ENCODE measurements at places on chromosomes 1 and 21.
A peak's percentile ranks its signal among the peaks of the same experiment; 100 is the strongest.

DNA sequence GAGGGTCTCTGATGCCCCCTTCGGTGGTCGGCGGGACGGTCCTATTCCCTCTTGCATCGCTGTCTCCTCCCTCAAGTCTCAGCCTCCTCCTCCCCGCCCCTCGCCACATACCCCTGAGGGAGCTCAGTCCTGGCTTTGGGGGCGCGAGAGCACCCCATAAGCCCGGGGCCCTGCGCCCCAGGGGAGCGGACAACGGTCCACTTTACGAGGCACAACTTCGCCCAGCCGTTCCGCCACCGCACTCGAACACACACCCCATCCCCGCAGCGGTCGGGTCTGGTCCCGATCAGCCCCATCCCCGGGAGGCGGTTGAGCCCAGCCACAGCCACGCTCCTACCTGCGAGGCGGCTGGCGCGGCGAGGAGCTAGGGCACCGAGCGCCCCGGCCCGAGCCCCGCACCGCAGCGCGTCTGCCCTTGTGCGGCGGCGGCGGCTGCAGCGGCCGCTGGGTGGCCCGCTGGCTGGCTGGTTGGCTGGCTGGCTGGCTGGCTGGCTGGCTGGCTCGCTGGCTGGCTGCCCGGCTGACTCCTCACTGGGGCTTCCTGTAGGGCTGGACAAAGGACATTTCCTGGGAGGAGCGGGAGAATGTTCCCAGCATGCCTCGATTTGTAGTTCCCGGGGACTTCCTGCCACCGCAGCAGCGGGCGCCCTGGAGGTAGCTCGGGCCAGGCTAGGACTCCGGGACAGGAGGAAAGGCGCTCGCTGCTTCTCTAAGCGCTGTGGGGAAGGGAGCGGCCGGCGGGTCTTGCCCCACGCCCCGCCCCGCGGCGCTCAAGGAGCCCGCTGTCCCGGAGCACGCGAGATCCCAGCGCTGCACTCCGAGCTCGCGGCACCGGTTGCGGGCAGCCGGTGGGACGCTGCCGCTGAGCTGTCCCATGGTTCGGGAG lies at the start of gene ZNF697:
TSS of gene ZNF697 (minus strand) at position 533 of the 886 bp plus-strand sequence. CDS start 22,166 bp downstream, outside the sequence.
- peak; percentile 94 for DNase-seq

DNA sequence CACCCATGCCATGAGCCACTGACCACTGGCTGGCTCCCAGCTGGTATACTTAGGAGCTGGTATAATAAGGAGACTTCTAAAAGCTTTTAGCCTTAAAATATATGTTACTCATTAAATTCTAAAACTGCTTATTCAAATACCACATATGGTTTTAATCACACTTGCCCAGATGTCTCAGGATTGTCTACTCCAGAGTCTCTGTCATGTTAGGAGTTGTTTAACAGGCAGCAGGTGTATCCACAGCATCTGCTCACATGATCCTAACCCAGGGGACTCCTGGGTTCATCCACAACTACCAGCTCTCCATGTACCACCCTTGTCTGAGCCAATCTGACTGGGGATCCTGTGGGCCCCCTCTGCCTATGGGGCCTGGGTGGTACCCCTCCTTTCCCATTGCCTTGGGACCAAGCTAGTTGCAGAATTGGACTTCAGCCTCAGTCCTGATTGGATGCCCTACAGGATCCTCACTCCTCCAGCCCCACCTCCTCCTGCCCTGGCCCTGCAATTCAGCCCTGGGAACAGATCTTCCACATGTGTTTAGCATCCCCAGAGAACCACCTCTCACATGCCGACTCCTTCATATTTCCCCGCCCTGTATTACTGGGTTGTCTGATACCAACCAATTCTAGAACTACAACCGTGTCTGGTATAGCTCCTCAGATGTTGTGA lies 61.3 kb downstream of the BCAR3 start:
- no peak for DNase-seq

DNA sequence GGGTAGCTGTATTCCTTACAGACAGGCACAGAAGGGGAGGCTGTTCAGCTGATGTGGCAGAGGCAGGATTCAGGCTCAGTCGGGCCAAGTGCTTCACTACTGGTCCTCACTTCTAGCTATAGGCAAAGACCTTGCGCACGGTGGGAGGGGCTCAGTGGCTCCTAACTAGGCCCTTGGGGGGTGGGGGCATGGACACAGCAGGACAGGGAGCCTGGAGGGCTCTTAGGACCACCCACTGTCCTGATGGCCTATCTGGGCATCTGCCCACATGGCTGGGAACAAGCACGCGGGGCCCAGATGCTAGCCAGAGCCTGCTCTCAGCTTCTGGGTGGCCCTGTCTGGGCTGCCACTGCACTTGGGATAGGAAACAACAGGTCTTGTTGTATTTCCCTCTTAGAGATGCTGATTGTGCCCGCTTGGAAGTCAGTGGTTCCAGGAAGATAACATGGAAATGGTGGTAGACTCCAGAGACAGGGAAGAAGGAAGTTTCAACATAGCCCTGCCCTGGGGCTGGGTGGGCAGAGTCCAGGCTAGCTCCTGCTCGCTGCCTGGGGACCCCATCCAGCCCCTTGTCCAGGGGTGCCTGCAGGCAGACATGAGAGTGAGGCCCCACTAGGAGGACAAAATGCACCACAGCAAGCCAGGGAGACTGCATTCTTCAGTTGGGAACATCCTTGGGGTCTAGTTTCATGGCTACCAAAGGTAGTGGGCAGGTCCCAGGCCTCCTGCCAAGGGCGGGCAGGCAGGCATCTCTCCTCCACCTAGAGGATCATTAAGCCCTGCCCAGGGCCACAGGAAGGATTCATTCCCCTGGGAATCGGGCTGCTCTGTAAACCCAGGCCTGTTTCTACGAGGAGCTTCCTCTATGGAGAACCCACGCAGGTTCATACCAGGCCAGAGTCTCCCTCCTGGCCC lies 102.5 kb downstream of the BCAR3 start:
- no peak for DNase-seq

GRCh38 chr1:13809461-13810159 lies 109.6 kb downstream of the PRDM2 start:
- DNase-seq = no peak

DNA sequence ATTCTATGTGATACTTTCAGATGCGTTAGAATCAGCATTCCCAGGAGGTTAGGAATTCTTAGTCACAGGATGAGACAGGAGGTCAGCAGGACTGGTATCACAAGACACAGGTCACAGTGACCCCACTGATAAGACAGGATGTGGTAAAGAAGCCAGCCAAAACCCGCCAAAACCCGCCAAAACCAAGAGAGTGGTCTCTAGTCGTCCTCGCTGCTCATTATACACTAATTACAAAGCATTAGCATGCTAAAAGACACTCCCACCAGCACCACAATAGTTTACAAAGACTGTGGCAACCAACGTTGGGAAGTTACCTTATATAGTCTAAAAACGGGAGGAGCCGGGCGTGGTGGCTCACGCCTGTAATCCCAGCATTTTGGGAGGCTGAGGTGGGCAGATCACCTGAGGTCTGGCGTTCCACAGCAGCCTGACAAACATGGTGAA lies 13.9 kb upstream of the ACTA1 start:
- no peak for DNase-seq

DNA sequence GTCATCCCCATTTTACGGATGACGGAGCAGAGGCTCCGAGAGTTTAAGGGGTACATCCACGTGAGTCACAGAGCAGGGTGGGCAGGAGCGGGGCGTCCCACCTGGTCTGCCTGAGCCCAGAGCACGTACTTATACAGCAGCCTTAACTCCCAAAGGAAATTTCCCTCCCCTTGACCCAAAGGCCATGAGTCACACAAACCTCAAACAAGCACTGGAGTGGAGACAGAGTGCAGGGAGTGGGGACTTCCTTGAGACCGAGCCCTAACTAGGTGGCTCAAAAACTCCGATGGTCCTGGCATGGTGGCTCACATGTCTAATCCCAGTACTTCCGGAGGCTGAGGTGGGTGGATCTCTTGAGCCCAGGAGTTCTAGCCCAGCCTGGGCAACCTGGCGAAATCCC lies 141.6 kb upstream of the KLHDC7A start:
- DNase-seq = no peak

- no peak for DNase-seq
Measured at GRCh38 chr1:89578151-89578550, 53.5 kb downstream of the LRRC8B start.

DNA sequence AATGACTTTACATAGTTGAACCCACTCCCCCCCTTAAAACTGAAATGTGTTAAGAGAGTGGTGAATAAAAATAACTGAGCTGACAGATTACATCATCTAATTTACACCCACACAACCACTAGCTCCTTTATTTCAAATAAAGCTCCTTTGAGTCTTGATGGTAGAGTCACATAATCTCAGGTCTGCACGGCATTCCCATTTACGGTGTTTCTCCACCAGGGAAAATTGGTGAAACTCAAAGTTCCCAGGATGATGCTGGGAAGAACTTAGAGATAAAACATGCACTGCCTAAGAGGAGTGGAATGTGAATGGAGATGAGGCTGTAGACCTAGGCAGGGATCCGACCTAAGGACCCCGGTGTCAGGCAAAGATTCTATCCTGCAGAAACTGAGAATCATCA lies 727.8 kb upstream of the ADAMTS5 start:
- no peak for DNase-seq

GRCh38 chr21:34981791-34982190 lies 67.3 kb downstream of the RUNX1 start:
- no peak for DNase-seq

DNA sequence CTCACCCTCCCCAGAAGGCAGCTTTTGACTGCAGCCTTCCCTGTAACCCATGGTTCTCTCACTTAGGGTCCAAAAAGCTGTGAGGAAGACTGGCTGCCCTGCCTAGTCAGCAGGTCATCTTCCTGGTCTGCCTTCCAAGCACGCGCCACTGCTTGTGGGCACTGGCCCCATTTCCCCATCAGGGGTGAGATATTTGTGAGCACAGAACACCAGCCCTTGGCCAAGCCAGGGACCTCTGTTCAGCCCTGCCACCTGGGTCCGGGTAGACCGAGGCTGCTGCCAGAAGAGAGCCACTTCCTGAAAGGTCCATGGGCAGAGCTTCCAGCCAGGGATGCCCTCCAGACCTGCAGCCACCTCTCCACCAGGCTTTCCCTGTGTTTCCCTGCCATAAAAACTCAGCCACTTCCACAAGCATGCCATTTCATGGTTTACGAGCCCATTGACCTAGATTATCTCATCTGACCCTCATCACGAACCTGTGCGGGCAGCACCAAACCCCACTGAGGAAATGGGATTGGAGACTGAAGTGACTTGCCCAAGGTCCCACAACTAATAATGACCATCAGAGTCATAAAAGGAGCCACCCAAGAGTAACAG lies 40.5 kb downstream of the GLIS1 start:
- DNase-seq = no peak

DNA sequence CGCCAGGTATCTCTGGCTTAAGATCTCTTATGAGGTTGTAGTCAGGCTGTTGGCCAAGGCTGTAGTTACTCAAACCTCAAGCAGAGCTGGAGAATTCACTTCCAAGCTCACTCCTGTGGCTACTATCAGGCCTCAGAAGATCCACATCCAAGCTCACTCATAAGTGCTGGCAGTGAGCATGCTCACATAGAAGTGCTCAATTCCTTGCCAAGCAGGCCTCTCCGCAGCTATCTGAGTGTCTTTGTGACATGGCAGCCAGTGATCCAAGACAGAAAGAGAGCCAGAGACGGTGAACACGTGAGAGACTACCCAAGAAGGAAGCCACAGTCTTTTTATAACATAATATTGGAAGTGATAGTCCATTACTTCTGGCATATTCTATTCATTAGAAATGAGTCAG lies 278.2 kb downstream of the PAPPA2 start:
- no peak for DNase-seq

GRCh38 chr1:214830941-214831340 lies 227.9 kb downstream of the CENPF start:
- DNase-seq = no peak

DNA sequence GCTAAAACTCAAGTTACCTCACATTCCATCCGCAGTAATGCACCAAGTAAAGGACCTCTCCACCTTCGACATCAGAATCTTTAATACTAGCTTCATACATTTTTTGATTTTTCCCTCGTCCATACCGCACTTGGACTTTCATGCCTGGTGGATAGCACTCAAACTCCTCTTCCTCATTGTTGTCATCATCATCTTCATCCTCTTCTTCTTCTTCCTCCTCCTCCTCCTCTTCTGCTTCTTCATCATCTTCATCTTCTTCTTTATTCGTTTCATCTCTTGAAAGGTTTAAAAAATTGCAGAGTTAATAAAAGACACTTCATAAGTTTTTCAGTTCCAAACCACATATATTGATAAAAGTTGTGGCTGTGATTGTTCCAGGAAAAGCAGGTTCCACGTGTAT lies 52.7 kb upstream of the RBM34 start:
- DNase-seq = no peak

DNA sequence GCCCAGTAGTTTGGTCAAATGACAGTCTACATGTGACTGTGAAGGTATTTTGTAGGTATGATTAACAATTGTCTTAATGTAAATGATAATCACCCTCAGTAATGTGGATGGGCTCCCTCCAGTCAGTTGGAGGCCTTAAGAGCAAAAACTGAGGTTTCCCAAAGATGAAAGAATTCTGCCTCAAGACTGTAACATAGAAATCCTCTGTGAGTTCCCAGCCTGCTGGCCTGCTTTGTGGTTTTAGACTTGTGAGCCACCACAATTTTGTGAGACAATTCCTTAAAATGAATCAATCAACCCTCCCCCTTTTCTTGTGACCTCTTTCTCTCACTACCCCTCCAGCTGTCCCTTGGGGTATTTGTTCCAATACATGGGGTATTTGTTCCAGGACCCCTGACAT lies 226.4 kb upstream of the DPYD start:
- DNase-seq = no peak

DNA sequence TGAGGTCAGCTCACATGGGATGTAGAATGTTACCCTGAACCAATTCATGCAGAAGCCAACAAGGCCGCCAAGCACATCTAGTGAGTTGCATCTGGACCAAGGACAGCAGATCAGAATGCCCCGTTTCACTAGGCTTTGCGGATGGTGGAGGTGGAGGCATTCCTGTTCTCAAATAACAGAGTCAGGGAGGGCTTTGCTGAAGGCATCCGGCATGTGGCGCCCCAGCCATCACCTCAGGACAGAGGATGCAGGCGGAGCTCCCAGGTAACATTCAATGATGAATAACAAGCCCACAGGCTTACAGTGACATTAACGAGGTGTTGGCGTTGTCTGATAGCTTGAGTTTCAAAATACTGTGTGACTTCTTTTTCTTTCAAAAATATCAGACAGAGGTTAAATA lies 476.2 kb downstream of the CAMTA1 start:
- DNase-seq = no peak

GRCh38 chr1:79010589-79010988 lies 4.1 kb upstream of the ADGRL4 start:
- DNase-seq = no peak

DNA sequence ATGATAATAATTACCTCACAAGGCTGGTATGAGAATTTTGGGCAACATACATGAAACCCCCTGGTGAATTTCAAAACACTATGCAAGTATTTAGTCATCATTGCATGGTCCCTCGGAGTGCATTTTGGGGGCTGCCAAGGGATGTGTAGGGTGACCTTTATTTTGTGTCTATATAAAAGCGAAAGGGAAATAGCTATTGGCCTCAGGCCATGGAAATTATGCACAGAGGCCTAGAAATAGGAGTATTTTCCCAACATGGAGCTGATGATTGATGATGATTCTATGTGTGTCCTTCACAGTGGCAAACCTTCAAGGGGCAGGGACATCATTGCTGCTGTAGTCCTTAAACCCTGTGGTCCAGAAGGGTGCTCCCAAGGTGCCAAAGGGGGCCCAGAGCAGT lies 265.5 kb downstream of the ST6GALNAC3 start:
- DNase-seq = peak; percentile 25

GRCh38 chr1:92366040-92366395 lies 67.2 kb downstream of the RPAP2 start:
- no peak for DNase-seq

All from skeletal muscle cell (primary cell).